ENCODE measurements at places on chromosomes 12 and 14.
A peak's percentile ranks its signal among the peaks of the same experiment; 100 is the strongest.

- DNase-seq, result no peak
Observed at GRCh38 chr14:102196902-102197230, 57.2 kb downstream of the WDR20 start.

DNA sequence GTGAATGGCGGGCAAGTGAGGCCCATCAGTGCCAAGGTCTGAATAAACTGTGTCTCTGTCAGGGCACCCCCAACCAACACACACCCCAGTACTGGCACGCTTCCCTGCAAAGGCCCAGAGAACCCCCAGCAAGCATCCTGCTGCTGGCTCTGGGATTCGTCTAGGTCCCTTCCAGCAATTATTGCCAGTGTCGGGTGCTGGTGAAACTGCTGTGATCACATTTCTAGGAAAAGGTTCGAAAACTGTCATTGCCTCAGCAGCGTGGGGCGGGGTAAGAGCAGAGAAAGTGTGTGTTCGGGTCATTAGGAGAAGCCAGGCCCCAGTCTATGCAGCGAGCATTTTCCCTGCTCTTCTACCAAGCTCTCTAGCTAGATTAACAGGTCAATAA lies 2.5 kb downstream of the FAM222A start:
- no peak for DNase-seq

DNA sequence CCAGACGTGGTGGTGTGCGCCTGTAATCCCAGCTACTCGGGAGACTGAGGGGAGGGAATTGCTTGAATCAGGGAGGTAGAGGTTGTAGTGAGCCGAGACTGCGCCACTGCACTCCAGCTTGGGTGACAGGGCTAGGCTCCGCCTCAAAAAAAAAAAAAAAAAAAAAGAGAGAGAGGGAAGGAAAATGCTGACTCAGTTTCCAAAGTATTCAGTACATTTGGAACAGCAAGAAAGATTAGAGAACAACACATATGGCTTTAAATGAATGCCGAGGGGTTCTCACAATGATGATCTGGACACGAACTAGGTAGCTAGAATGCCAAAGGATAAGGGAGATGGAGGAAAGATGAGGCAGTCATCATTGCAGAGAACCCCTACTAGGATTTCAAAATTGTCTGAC lies 97.4 kb downstream of the NAV3 start:
- DNase-seq, result no peak

DNA sequence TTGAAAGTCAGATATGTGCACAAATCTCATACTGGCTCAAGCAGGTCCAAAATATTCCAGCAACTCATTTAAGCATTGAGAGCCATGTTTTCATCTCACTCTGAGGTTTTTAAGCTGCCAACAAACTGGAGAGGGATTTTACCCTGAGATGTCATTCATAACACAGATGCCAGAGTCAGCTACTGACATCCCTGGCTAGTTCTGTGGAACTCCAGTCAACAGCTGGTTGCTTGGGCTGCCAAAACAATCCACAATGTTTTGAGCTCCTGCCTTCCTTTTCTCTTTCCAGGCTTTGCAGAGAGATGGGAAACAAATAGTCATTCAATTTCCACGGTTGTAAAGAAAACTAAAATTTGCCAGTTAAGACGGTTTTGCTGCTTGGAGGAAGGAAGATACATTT lies 621.2 kb upstream of the FBXO33 start:
- no peak for DNase-seq

GRCh38 chr14:22872833-22873520 lies 1.4 kb downstream of the LRP10 start:
- no peak for DNase-seq

GRCh38 chr12:2629051-2629450 lies 165.7 kb upstream of the FKBP4 start:
- DNase-seq, result no peak

- DNase-seq, result peak; percentile 89
Observed at GRCh38 chr12:13278249-13278787, 81.8 kb downstream of the EMP1 start.

- peak; percentile 94 for DNase-seq
Observed at GRCh38 chr12:53696285-53696654, 20.4 kb upstream of the ATP5MC2 start.

DNA sequence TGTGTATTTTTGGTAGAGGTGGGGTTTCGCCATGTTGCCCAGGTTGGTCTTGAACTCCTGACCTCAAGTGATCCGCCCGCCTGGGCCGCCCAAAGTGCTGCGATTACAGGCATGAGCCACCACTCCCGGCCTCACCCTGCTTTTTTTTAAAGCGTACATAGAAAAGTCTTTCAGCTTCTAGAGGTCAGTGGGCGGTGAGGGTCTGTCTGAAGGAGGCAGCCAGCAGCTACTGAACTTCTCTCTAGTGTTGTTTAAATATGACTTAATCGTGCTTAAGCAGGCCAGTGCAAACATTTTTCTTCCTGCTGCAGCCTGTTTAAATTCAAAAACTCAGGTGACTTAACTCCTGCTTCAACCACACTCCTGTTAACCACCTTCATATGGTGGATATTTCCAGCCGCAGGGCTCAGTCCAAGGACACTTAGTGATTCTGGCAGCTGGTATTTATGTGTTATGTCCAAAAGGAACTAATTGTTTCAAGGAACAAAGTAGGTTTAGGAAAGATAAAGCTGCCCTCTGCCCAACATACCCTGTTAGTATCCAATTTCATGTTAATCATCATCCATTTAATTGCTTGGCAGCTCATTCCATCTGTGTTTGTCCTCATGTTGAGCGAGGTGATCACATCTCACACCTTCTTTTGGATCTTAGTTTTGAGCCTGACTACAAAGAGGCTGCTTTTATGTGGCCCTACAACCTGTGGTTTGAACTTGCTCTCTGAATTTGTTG lies 2.0 kb downstream of the PRKAB1 start:
- no peak for DNase-seq

- DNase-seq, result no peak
Observed at GRCh38 chr12:65156366-65156841, 13.0 kb upstream of the LEMD3 start.

- no peak for DNase-seq
Observed at GRCh38 chr14:76669770-76670169, 91.5 kb upstream of the VASH1 start.

GRCh38 chr14:75650253-75651058 lies 10.2 kb downstream of the ERG28 start:
- no peak for DNase-seq

DNA sequence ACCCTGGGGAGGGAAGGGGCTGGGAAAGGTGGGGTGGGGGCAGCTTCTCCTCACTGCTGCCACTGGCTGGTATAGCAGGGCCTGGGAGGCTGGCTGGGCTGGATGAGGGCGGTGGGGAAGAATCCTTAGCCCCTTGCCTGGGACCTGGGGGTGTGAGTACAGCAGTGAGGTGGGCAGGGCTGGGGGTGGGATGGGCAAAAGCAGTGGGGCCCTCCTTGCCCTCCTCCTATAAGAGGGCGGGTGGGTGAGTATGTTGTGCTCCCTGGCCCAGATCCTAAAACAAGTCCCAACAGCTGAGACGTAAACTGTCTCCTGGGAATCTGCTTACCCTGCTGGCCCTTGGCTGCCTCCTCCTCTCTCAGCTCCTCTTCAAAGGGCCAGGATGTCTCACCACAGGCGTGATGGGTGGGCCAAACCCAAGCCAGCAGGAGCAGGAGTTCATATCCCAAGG lies 2.2 kb downstream of the NCKAP5L start:
- DNase-seq, result no peak

DNA sequence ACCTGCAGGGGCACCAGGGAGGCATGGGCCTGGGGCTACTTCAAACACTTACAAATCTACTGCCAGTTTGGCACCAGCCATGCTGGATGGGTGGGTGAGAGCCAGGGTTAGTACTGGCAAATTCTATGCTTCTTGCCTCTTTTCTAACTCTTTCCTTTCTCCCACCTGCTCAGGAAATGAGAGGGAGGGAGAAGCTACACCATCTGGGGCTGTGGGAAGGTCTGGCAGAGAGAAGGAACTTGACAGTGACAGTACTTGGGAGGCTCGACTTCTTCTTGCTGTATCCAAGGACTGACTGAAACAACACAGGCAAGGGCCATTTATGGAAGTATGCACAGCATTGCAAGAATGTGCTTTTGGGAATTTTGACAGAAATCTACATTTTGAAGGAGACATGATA lies 149.6 kb upstream of the DYRK2 start:
- DNase-seq, result no peak

DNA sequence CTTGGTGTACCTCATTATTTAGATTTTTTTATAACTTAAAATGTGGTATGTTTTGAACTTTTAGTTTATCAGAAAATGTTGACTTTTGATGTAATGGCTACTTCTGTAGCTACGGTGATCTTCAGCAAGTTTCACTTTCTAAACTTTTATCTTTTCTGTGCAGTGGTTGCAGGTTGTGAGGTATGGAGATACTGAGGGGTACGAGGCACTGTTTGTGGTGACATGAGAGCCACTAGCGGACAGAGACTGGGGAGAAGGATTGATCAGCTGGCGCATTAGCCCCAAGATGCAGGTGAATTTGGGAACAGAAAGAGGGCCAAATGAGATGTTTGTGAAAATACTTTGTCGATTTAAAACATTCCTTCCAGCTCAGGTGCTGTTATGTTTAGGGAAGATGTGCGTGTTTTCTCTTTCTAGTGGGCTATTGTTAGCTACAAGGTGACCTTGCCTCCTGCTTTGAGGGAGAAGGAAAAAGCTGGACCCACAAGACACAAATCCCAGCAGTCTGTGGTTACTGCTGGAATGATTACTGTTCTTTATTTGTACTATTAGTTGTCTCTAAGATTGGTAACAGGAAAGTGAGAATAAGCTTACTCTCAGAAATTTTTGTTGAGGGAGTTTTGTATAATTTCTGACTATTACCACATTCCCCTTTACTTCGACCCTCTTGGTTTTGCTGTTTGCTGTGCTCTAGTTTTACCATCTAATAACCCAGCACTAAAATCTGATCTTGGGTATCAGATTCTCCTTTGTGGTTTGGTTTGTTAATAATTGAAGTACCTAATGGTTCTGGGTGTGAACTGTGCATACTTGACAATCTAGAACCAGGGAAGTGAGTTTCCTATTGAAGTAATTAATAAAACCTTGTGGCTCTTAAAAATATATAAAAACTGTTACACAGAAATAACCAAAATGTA lies 61.7 kb downstream of the FBXO34 start:
- DNase-seq, result no peak

- no peak for DNase-seq
Observed at GRCh38 chr12:89350260-89350629, 2.1 kb downstream of the DUSP6 start.

GRCh38 chr12:88633312-88633711 lies 53.0 kb upstream of the KITLG start:
- no peak for DNase-seq

DNA sequence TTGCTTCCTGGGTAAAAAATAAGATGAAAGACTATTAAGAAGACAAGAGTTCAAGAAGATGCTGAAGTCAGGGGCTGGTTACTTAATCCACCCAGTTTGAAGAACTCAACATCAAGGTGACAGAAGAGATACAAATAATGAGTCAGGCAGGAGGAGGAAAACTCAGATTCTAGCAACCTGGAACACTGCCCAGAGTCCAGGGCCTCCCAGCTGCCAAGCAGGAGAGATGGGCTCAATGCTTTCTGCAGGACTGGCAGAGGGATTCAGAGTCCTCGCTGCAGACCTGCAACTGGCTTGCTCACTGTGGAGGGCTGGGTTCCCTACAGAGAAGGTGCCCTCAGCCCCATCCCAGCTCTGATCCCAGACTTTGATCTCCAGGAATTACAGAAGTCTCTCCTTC lies 28.6 kb upstream of the CEBPE start:
- no peak for DNase-seq

DNA sequence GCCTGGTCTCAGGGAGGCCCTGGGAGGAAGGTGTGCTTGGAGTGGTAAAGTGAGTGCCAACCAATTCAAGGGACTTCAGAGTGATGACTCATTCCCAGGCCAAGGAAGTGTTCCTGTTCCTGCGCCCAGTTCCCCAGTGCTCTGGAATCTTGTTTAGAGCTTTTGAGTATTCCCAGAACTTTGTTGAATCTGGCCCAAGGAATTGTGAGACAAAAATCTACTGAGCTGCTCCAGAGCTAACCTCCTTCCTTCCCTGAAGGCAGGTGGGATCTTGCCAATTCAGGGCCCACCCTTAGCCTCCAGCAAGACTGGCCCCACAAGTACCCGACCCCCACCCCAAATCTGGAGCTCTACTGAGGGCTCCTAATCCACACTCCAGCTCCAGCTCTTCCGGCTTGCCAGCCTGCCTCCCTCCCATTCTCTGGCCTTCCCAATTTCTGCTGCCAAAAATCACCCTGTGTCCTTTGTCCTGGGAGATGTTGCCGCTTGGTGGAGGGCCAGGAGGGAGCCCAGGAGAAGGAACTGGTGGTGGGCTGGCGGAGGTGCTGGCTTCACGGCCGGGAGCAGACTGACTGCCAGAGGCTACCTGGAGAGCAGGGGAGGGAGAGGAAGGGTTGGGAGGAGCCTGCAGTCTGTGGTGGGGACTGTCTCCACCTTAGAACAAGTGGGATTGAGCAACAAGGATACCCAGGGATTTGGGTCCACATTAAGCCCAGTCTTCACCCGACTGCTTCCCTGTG lies 2.0 kb upstream of the ATN1 start:
- peak; percentile 77 for DNase-seq

GRCh38 chr12:70444903-70445302 lies 78.8 kb downstream of the KCNMB4 start:
- no peak for DNase-seq

DNA sequence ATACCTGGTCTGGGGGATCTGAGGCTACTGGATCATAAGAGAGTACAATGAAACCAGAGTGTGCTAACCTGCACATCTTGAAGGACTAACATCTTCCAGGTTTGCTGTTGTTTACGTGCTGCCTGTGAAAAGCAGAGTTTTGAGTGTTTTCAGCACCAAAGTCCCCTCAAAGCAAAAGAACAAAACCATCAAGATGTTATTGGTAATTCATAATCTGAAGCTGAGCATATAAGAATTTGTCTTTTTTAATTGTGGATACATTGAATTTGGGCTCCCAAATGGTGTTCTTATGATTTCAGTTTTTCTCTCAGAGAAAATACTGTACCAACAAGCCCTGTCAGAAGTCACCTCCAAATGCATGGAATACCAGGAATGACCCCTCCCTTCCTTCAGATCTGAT lies 110.2 kb downstream of the BTG1 start:
- DNase-seq, result no peak

DNA sequence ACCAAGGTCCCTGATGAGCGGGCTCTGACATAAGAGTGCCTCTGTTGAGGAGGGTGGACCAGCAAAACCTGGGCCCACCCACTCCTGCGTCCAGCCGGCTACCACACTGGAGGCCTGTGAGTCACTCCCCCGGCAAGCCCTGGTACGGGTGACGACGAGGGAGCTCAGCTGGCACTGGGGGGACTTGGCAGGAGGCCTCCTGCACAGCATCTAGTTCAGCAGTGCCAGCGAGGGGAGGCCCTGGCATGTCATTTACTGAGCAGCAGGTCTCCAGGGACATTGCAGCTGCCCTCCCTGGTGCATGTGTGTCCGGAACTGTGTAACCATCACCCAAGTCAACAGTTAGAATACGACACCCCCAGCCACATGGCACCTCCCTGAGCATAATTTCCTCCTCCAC lies 24.4 kb downstream of the CD9 start:
- no peak for DNase-seq

All from neural progenitor cell (in vitro differentiated cells).